Mesenteric fat pad (tissue), 1 donor: ENCODE measurements at places on chromosomes 13 and 19. TPM values are rescaled to one million over a fixed set of nuclear protein-coding genes. Genes with fewer than 3 reads are reported as not detected.

Gene C19orf73
- not detected for total RNA-seq

Gene KLK7
- not detected for total RNA-seq

DNA sequence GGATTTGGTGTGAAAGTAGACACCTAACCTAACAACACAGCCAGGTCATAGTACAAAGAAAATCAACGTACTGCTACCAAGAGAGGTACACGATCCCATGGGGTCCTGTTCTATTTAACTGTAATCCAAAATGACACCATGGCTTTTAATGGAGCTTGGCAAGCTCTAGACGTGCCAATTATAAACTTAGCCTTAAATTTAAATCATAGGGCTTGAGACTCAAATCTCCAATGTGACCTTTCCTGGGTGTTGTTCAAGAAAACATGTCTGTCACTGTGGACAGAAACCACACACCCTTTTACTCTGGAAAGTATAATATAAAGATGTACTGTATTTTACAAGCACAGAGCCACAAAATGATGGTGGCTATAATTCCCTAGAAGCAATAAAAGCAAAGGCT is 299.3 kb downstream of the ENOX1 start:
- DNase-seq, result no peak

GRCh38 chr19:51339687-51340656 is 2.0 kb downstream of the VSIG10L start:
- DNase-seq, result peak; percentile 99

- DNase-seq, result no peak
Measured at GRCh38 chr19:49534632-49535385, 7.0 kb downstream of the RCN3 start.

DNA sequence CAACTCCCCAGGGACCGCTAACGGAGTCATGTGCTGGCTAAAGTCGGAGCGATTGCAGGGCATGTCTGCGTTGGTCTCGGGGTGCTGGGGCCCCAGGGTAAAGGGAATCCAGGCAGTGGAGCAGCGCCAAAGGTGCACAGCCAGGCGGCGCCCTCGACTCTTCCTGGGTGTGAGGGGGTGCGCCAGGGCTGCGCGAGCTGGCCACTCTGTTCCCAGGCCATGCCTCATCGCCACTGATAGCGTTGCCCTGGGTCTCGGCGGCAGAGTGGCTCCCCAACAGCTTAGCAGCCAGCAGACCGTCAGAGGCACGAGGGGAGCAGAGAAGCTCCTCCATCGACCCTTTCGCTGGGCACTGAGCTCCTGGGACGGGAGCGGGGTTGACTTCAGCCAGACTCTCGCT is 152.7 kb downstream of the B3GLCT start:
- DNase-seq, result no peak

- no peak for DNase-seq
Measured at GRCh38 chr13:20676213-20676612, 27.3 kb upstream of the IL17D start.

Gene RNASEH2A
- 2.7 TPM for total RNA-seq

DNA sequence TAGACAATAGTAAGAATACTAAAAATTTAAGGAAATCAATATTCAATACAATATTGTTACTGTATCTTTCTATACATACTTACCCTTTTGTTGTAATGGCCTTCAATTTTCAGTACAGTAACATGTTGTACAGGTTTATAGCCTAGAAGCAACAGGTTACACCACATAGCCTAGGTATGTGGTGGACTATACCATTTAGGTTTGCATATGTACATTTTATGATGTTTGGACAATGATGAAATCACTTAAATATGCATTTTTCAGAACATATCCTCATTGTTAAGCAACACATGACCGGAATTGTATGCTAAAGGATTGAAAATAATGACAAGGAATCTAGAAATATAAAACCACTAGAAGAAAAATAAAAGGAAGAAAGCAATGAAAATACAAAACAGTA is 611.4 kb downstream of the DACH1 start:
- no peak for DNase-seq

GRCh38 chr19:35236638-35237400 is 8.3 kb upstream of the FAM187B start:
- DNase-seq, result no peak

DNA sequence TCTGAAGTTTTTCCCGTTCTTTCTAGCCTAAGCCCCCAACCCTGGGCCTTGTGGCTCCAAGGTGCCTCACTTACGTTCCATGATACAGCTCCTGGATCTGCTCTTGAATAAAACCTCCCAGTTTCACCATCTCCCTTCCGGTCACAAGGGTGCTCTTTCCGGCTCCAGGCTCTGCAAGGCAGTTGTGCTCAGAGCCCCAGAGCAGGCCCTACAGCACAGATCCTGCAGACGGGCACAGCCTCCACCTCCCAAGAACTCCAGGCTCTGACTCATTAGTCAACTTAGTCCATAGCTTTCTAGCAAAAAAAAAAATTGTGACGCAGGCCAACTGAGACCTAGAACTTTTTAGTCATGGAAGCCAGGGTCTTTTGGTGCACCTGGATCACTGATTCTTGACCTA is 33.9 kb upstream of the SLC7A10 start:
- no peak for DNase-seq

Gene C2CD4C
- total RNA-seq, result 5.9 TPM

- DNase-seq, result no peak
Measured at GRCh38 chr19:54011507-54012211, 20.2 kb downstream of the CACNG6 start.

Gene DCAF15
- 17.5 TPM for total RNA-seq

DNA sequence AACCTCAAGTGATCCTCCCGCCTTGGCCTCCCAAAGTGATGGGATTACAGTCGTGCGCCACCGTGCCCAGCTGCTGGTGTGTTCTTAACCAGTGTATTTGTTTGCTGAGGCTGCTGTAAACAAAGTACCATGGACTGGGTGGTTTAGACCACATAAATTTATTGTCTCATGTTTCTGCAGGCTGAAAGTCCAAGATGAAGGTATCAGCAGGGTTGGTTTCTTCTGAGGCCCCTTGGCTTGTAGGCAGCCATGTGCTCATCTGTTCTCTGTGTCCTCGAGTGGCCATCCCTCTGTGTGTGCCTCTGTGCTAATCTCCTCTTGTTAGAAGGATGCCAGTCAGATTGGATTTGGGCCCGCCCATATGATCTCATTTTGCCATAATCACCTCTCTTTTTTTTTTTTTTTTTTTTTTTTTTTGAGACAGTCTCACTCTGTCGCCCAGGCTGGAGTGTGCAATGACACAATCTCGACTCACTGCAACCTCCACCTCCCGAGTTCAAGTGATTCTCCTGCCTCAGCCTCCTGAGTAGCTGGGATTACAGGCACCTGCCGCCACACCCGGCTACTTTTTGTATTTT is 31.8 kb downstream of the PEX11G start:
- DNase-seq, result no peak

DNA sequence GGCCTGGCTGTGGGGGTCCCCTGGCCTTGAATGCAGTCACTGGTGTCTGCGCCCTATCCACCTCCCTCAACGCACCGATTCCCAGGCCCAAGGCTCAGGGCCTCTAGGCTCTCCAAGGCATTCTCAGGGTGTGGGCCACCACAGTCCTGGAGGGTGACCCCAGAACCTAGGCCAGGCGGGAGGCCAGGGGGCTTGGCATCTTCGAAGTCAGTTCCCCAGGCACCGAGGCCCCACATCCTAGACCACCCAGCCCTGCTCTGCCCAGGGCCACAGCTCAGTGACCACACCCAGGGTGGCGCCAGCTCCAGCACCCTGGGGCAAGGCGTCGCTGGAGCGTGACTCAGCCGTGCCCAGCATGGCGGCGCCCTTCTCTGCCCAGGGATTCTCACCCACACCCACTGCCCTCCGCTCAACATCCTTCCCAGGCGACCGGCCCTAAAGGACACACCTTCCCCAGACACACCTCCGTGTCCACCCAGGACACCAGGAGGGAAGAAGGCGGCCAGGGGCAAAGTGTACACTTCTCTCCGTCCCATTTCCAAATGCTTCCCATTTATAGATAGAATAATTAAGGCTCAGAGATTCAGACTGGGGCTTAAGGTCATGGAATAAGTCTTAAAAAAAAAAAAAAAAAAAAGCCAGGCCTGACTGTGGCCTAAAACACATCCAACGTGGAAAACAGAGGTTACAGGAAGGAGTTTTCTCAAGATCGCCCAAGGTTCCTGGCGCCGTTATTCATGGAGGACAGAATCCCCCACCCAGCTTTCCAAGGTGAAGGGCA is 36.4 kb upstream of the NANOS3 start:
- DNase-seq, result no peak

Gene ZNF792
- 7.5 TPM for total RNA-seq

Gene KRTDAP
- total RNA-seq, result not detected

Gene CYP2B6
- total RNA-seq, result not detected

- DNase-seq, result no peak
Measured at GRCh38 chr19:57434386-57435061, 601 bp upstream of the ZNF749 start.

Gene NLRP5
- total RNA-seq, result not detected

Gene NXNL1
- total RNA-seq, result 1.3 TPM

- peak; percentile 97 for DNase-seq
Measured at GRCh38 chr19:10334588-10335351, 1.4 kb upstream of the RAVER1 start.
